ENCODE measurements at places on chromosomes 11 and 22.

- no peak for DNase-seq
Measured at GRCh38 chr11:120668537-120668936, 157.0 kb downstream of the GRIK4 start.

GRCh38 chr11:131904756-131905155 lies 534.3 kb downstream of the NTM start:
- DNase-seq: no peak

DNA sequence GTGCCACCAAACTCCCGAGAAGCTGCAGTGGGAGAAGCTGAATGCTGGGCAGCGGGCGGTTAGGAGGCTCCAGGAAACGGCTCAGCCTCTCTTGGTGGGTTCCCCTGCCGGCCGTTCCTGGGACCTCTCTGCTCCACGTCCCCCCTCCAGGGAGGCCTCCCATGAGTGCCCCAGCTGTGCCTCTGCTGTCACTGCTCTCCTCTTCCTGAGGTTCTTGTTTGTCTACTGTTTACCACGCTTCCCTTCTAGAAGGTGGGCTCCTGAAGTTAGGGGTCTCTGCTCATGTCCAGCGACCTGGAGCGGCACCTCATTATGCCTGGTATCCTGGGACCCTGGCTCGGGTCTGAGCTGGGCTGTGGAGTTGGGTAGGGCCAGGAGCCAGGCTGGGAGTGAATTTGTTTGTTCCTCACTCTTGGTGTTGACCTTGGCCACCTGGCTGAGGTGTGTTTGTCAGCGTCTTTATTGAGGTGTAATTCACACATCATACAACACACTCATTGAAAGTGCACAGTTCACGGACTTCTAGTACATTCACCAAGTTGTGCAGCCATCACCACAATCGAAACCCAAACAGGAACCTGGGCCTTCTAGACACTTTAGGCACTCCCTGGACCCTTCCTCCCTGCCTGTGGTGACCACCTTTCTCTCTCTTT lies 37.8 kb upstream of the GRAMD4 start:
- no peak for DNase-seq

GRCh38 chr11:57360991-57361390 lies 20.0 kb downstream of the PRG3 start:
- DNase-seq: no peak

DNA sequence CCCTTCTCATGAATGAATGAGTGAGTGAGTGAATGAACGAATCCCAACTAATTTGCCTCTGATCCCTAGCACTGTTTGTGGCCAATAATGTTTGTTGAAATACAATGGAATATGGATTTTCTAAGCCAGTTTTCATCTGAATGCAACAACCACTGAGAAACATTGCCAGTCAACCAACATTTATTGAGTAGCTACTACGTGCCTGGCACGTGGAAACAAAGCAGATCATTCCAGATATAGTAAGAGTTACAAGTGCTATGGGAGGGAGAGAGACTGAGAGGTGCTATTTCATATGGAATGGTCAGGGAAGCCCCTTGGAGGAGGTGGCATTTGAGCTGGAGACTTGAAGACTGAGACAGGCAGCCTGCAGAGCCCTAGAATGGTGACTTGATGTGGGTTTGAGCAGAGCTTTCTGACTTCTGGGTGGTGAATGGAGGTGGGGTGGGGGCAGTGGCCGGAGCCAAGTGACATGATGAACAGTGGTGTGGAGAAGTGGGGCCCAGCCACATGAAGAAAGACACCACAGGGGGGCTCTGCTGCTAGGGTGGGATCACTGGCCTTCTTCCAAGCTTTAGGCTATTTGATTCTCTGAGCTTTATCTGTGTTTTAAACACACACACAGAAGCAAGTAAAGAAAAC lies 35.1 kb upstream of the SMTN start:
- DNase-seq: no peak

DNA sequence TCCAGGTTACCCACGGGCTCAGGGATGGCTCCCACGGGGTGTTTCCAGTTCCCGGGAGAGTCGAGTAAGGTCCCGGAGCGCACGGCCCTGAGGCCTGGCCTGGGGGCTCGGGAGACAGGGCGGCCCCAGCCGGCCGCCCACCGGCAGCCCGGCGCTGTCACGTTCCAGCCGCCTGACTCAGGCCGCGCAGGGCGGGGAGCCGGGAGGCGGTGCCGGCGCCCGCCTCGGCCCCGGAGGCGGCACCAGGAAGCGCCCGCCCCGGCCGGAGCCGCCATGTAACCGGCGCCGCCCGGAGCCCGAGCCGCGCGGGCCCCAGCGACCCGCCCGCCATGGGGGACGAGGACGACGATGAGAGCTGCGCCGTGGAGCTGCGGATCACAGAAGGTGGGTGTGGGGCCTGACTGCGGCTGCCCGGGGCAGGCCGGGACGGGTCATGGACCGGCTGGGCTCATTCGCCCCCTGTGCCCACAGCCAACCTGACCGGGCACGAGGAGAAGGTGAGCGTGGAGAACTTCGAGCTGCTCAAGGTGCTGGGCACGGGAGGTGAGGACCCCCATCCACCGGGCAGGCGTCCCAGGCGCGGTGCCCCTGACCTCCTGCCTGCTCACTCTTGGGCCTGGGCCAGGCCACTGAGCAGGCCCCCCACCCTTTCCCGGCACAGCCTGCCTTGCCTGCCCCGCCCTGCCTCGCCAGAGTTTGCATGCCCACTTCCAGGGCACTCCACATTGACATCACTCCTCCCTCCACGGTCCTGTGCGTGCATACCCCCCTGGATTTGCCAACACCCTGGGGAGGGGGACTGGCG lies at the start of gene RPS6KA4:
RPS6KA4 (plus strand) TSS at position 256 of the 805 bp plus-strand sequence; CDS start at position 330, 74 bp downstream.
- DNase-seq: no peak

DNA sequence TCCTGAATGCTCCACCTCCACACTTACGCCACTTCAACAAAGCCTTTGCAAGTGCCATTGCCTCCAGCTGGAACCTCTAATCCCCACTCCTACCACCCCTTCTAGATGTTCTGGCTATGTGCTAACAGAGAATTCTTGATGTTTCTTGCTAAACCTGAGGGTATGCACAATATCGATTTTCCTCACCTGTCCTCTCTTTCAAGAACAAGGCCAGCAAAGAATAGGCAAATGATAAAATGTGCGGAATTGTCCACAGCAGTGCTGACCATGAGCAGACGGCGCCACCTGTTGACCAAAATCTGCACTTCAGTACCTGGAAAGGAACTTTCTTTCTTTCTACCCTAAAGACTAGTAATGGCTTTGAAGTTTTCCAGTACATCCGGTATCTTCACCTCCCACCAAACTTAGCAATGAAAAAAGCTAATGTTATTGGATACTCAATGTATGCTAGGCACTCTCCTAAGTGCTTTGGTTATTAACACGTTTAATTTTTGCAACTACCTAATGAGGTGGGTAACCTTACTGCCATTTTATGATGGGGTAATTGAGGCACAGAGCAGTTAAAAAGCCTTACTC lies 3.4 kb downstream of the TIMM10 start:
- DNase-seq: no peak
